ENCODE measurements at places on chromosomes 13 and 19.

- no peak for DNase-seq
Observed at GRCh38 chr19:39407660-39408391, 1.2 kb downstream of the ZFP36 start.

DNA sequence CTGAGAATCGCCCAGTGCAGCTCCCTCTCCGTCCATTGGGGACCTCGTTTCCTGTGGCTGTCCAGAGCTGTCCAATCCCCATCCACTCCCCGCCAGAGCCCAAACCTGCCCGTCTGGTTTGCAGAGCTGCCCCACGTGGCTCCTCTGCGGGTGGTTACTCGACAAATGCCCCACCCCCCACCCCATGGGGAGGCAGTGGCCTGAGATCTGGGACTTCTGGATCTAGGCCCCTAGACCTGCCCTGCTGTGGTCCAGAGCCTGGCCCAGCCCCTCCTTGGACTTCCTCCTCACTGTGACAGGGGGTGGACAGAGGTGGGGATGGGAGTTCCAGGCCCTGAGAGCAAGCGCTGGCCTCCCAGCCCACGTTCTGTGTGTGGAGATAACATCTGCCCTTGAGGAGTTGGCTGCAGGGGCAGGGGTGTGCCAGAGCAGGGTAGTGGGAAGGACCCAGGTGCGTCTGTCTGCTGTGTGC, 29.1 kb downstream of the PAK4 start:
- DNase-seq = no peak

GRCh38 chr13:51292000-51292565, 47.4 kb upstream of the SERPINE3 start:
- DNase-seq = no peak

GRCh38 chr19:41323430-41324125, 13.6 kb downstream of the CCDC97 start:
- DNase-seq = no peak

DNA sequence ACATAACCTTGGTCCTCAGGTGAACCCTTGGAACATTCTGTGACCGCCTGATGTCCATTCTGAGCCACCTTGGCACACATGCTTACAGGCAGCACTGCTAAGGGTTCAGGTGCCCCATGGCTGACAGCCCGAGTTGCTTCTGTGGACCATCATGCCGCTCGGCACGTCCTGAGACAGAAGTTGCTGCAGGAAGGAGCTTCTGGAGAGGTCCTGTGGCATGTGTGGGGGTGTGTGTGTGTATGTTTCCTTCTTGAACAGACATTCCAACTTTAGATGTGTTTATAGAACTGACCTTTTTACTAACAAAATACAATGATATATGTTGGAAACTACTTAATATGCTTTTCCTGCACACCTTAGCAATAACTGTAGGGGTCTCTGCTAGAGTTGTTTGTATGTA, 4.8 kb upstream of the C1QTNF9 start:
- no peak for DNase-seq

DNA sequence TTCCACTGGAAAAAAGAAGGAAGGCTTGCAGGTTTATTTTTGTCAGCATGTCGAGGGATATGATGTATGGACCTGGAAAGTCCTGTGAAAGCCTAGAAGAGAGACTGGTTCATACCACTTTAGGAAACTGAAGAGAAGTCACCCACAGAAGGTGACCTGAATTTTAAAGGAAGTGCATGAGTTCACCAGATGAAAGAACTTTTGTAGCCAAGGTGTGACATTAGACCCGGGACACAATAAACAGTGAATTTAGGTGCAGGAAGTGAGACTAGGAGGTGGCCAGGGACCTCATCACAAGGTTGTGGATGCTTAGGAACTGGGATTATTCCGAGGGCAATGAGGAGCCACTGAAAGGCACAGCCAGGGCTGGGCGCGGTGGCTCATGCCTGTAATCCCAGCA, 79.1 kb downstream of the ZNF429 start:
- no peak for DNase-seq

- DNase-seq = no peak
Observed at GRCh38 chr19:5950741-5951140, 27.2 kb downstream of the RANBP3 start.

GRCh38 chr19:7859831-7860713, 14.1 kb downstream of the PRR36 start:
- DNase-seq = no peak

GRCh38 chr13:19590423-19590822, 29.1 kb upstream of the TPTE2 start:
- DNase-seq = no peak

DNA sequence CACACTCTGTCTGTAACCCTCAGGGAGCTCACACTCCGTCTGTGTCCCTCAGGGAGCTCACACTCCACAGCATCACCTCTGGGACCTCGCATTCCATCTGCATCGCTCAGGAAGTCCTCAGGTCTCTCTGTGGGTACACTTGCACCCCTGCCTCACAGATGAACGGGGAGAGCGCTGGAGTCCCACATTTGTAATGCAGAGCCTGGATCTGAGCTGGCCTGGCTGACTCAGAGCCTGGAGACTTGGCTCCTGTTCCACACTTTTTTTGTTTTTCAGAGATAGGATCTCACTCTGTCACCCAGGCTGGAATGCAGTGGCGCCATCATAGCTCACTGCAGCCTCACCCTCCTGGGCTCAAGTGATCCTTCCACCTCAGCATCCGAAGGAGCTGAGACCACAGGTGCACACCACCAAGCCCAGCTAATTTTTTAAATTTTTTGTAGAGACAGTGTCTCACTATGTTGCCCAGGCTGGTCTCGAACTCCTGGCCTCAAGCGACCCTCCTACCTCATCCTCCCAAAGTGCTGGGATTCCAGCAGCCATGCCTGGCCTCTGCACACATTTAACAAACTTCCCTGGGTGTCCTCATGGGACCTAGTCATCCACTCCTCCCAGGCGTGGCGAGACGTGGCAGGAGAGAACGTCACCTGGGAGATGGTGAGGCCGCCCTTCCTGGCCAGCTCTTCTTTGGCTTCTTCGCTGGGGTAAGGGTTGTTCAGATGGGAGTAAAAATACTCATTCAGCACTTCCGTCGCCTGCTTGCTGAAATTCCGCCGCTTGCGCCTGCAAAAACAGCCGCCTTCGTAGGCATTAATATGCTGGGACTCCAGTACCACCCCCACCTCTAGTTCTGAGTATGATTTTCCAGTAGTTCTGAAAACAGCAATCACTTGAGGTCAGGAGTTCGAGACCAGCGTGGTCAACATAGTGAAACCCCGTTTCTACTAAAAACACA, 31.0 kb downstream of the CILP2 start:
- no peak for DNase-seq

GRCh38 chr19:31270897-31271296, 78.3 kb downstream of the TSHZ3 start:
- DNase-seq = no peak

GRCh38 chr19:18633321-18633720, 3.5 kb upstream of the KLHL26 start:
- no peak for DNase-seq

- no peak for DNase-seq
Observed at GRCh38 chr13:33409673-33410510, 124.3 kb upstream of the STARD13 start.

GRCh38 chr19:11141937-11142527, 13.6 kb downstream of the SPC24 start:
- no peak for DNase-seq

DNA sequence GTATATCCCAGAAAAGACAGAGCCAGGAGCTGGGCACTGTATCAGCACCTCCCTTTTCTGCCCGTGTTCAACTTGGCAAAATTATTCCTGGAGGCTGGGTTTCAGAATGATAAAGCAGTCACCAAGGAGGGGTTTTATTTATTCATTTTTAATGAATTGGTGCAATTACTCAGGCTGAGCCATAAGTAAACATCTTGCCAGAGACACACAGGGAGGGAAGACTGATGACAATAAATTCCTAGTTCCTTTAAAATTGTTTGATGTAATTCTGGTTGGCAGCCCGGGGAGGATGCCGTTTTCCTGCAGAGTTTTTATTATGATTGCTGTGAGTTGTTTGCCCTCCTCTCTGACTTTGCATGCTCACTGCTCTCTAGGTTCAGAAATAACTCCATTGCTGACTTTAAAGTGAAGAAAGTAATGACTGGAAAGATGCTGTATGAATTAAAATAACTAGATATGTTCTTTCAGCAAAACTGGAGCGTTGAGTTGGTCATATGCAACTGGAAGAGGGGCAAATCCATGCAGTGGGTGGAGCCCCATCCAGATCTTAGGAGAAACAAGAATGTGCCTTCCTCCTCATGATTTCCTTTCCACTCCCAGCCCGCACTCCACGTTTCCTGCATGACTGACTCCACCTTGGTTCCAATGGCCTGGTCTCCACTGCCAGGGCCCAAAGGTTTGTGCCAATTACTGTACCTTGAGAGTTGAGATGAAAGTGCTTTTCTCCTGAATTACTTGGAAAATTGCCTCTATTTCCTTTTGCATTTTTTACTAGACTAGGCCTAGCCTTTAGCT, 182.1 kb downstream of the RFC3 start:
- no peak for DNase-seq

Data from activated T-cell treated with anti-CD3 and anti-CD28 coated beads for 48 hours (primary cell).